Stimulated activated CD4-positive, alpha-beta T cell treated with anti-CD3 and anti-CD28 coated beads, Interleukin-4, amount 100 ng/mL, for 24 hours (primary cell): ENCODE measurements at places on chromosomes 16 and 17.

DNA sequence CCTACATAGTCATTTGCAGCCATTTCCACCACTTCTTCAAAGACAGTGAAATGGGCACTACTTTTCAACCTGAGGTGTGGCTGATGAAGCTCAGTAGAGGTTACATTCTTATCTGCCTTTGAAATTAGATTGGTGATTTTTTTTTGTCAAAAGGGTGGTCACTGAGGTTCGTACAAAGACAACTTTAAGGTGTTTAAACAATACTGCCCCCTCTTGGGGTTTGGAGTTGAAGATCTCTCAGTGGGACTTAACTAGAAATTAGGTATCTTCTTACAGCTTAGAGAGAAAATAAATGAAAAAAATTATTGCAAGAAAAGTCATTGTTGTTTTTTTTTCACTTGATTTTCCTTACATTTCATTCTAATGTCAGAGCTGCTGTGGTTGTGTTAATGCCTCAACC is 713.2 kb downstream of the CDH11 start:
- no peak for DNase-seq

- DNase-seq, result no peak
These were observed 996 bp downstream of the SLC25A10 start for GRCh38 chr17:81713004-81713555.

- DNase-seq, result no peak
These were observed 265.0 kb downstream of the CPPED1 start for GRCh38 chr16:12538667-12539091.

DNA sequence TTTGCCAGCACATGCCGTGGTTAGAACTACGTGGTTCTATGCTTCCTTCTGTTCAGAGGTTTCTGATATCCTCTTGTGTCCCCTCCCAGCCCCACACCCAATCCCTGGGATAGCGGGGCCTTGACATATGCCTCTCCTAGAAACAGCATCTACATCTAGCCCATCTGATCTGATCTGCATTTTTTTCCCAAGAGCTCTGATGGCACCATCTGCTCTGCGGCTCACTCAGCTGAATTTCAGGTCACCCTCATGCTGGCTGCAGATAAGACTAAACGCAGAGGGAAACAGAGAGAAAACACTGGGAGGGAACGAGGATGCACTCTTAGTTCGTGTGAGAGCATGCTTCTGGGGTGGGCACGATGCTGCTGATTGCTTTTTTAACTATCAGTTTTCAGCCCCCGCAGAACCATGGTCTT is 10.7 kb downstream of the WIPI1 start:
- no peak for DNase-seq

GRCh38 chr17:27816946-27817345 is 16.6 kb upstream of the NOS2 start:
- DNase-seq, result no peak

DNA sequence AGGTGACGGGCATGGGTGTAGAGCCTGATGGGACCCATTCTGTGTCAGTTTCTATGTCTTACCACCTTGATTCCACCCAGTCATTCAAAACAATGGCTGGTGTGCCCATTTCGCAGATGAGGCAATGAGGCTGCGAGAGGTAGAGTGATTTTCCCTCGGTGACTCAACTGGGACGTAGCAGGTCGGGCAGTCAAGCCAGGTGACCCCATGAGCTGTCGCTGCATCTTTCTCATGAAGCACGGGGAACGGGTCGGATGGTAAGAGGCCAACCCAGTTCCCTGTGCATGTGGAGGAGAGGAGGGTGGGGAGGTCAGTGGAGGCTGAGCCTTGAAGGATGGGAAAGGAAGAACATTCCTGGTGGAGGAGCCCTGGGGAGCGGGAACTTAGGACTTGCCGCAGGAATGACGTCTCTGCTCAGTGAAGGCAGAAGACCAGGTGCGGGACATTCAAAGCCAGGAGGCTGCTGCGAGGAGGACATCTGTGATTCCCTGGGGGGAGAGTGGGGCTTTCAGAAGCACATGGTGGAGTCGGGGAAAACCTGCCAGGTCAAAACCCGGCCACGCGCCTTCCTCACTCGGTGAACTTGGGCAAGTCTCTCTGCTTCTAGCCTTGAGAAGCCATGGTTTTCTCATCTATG is 1.1 kb downstream of the IL21R start:
- peak; percentile 54 for DNase-seq

DNA sequence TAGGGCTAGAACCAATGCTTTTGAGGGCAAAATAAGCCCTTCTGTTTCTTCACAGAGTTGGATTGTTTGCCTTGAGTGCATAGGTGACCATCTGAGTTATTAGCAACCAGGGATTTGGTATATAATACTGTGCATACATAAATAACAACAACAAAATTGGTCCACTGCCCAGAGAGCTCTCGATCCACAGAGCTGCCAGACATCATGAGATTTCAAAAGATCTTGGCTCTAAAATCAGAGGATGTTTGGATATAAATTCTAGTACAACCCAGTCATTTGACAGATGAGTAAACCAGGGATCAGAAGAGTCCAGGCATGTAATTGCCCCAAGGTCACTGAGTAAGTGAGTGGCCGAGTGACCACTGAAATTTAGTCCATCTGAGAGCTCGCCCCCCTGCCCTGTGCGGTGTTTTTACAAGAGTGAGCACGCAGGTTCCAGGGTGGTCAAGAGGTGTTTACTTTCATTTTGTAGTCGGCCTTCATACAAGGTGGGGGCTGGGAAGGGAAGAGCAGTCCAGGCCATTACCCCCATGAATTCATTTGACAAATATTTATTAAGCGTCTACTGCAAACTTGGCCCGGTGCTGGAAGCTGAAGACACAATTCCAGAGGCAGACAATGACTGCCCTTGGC is 1.8 kb upstream of the MT2A start:
- no peak for DNase-seq

DNA sequence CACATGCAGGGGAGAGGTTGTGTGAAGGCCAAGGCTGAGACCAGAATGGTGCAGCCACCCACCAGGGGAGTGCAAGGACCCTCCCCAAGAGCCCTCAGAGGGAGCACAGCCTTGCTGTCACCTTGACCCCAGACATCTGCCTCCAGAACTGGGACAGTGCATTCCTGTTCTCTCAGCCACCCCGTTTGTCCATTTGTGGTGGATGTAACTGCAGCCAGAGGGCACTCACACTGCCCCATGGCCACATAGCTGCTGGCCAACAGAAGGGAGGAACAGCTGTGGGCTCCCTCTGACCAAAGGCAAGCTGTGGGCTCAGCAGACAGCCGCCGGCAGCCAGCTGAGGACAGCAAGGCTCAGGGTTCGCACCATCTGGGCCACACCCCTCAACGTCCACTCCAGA is 49.8 kb upstream of the KLHDC4 start:
- no peak for DNase-seq

- DNase-seq, result no peak
These were observed 8.8 kb downstream of the KIAA0513 start for GRCh38 chr16:85036236-85037049.

DNA sequence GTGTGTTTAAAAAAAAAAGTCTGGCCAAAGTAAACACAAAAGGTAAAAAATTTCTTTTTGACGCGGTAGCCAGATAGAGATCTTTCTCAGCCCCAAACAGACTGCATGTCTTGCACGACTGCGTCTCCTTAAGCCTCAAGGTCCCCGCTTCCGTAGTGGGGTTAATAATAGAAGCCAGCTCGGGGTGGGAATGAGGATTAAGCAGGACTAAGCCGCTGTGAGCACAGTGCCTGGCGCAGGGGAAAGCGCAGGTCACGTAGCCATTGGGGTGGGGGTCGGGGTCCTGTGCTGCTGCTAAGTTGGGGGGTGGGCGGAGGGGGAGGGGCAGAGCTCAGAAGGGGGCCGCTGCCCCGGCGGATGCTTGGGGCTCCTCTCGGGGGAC is 521 bp downstream of the GGA2 start:
- DNase-seq, result peak; percentile 20

DNA sequence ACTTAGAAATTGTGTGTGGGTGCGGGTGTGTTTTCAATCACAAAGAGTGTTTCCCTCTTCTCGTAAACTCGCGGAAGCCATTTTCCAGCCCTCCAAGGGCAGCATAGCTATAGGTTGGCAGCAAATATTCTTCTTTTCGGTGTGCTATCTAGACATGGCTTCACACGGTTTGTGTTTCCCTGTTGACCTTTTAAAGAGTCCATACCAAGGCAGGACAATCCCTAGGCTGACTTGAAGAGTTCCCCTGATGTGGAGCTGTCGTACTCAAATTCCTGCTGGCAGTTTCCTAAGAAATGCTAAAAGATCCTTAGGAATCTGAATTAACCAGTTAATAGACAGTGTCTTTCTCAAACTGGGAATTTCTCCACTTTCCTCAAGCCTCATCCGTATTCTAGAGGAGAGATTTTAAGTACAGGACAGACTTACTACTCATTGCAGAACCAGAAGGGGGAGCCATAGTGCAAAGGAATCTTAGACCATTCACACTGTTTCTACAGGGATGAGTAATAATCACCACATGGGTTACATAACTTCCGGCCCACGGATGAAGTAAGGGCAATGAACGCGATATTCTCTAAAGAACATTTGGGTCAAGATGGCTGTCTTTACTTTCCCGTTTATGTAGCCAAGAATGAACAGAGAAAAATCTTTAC is 288.6 kb upstream of the ELAC2 start:
- DNase-seq, result peak; percentile 4

DNA sequence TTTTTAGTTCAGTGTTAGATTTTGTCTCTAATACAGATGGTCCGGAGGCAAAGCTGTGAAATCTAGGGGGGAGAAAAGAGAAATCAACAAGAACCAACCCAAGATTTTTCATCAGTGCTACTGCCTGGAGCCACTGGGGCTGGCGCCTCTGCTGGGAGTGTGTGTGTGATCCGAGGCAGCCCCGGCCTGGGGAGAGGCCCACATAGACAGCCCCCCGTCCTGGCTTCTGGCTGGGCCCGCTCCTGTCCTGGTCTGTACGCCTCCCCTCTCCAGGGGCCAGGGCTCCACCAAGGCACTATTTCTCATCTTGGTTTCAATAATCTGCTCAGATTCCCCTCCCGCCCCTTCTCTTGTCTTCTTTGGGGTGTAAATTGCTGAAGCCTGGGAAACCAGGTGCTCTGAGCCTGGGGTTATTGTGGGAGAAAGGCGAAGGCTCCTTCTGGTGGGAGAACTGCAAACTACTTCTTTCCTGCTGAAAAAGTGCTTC is 7.8 kb downstream of the BAHCC1 start:
- DNase-seq, result no peak

DNA sequence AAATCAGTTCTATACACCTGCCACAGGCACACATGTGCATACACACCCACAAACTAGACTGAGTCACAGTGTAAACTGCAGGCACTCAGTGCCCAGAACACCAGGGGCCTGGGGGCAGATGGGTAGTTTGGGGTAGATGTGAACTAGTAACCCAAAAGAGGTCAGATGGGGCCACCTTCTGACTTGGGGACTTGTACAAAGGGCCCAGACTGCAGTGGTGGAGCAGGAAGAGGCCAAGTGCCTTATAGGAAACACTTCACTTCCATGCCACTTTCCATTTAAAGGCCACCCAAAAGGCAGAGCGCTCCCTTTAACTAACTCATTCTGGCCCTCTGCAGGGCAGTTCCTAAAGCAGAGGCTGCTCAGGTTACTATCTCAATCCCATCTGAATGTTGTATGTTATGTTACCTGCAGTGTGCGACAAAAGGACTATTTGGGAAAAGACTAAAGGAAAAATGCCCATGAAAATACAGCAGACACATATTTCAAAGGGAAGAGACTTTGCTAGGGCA is 27.8 kb upstream of the ERN1 start:
- no peak for DNase-seq

GRCh38 chr17:39485555-39485954 is 24.3 kb downstream of the CDK12 start:
- DNase-seq, result no peak

DNA sequence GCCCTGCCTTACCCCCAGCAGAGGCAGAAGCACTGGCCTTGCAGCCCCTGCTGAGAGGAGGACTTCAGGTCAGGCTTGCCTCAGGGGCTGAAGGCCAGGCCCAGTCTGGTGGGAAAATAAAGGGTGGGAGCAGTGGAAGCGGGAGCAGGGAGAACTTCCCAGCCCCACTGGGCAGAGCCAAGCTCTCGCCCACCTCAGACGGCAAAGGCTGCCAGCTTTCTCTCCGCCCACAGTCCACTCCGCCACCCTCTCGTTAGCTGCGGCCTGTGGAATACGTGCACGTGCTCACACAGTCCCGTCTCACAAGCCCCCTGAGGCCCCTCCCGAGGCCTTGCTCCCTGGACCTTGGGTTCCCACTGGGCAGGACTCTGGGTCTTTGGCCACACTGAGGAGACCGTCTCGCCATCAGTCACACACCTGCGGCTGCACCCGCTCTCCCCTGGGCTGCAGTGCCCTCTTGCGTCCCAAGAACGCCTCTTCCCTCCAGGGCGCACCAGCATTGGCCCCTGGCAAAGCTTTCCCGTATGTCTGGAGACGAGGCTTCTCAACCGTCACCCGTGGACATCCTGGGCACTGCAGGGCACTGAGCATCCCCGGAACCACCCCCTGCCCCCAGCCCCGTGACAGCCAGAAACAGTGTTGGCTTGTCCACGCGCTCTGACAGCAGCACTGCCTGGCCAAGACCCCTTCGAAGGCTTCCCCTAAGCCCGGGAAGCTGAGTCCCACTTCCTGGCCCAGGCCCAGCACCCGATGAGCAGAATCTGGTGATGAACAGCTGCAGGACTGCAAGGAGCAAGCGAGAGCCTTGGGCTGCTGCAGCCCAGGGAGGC is 8.3 kb downstream of the MRPL28 start:
- DNase-seq, result peak; percentile 77
